ENCODE measurements at places on chromosomes 12 and 14.
A peak's percentile ranks its signal among the peaks of the same experiment; 100 is the strongest.

DNA sequence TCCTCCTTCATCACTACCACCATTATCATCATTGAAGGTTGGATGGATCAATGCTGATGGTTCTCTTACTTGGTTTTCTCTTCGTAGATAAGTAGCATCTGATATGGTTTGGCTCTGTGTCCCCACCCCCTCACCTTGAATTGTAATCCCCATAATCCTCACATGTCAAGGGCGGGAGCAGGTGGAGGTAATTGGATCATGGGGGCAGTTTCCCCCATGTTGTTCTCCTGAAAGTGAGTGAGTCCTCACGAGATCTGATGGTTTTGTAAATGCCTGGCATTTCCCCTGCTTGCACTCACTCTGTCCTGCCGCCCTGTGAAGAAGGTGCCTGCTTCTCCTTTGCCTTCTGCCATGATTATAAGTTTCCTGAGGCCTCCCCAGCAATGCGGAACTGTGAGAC is 172.4 kb upstream of the PWP1 start:
- DNase-seq, result no peak

GRCh38 chr12:60693019-60693626 is 1097.3 kb downstream of the SLC16A7 start:
- DNase-seq, result no peak

GRCh38 chr14:59827401-59827800 is 43.2 kb downstream of the RTN1 start:
- DNase-seq, result no peak

DNA sequence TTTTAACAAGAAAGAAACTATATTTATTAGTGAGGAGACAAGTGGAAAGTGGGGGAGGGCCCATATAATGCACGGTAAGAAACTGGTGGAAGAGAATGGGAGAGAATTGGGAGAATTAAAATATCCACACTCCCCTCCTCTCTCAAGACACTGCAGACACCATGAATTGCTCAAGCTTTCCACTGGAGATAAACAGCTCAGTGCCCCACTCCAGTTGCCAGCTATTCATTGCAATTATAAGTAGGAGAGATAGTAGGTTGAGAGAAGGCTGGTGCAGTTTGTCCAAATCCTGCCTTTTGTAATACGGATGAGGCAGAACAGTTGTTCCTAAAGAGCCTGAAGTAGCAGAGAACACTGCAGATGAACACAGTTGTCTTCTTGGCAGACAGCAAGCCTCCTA is 38.2 kb downstream of the DCAF5 start:
- DNase-seq, result no peak

DNA sequence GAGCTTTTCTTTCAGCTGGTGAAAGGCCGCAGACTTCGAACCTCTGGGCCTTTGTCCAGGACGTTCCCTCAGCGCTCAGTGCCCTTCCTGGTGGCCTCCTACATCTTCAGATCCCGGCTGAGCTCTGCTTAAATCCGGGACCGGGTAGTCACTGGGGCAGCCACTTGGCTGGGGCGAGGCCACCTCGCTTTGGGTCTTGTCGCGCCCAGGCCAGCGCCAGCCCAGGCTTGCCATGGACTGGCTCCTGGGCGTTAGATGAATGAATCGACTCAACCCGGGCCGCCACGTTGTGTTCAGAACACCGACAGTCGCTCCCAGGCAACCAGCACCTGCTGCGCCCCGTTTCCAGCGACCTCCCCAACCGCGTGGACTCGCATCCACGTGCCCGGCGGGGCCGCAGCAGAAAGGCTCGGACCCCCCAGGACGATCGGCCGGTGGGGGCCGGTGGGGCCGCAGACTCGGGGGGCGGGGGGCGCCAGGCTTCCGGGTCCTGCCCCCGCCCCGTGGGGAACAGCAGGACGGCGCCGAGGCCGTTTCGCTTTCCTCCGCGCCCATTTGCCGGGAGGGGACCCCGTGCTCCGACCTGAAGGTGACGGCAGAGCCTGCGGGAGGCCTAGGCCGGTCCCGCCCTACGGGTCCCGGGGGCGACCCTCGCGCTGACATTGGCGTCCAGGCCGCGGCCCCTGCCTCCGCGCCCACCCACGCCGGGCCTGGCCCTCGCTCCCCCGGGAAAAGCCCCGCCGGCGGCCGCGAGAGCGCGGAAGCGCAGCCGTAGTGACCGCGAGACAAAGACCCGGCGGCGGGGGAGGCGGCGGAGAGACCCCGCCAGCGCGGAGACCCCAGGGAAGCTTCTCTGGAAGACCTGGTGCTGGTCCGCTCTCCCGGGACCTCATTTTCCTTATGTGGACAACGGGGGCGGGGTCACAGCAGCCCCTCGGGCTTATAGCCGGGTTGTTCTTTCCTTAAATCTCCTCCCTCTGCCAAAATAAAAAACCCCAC is 37.3 kb upstream of the RCOR1 start:
- DNase-seq, result no peak

GRCh38 chr14:71451501-71451900 is 480.7 kb upstream of the RGS6 start:
- DNase-seq, result no peak

- no peak for DNase-seq
Observed at GRCh38 chr12:99153293-99153692, 494.3 kb upstream of the GARIN6 start.

GRCh38 chr12:124864326-124864752 is 675 bp upstream of the SCARB1 start:
- DNase-seq, result no peak

- no peak for DNase-seq
Observed at GRCh38 chr14:104212206-104213095, 74.1 kb downstream of the KIF26A start.

GRCh38 chr14:56846970-56847930 is 37.0 kb upstream of the OTX2 start:
- no peak for DNase-seq

DNA sequence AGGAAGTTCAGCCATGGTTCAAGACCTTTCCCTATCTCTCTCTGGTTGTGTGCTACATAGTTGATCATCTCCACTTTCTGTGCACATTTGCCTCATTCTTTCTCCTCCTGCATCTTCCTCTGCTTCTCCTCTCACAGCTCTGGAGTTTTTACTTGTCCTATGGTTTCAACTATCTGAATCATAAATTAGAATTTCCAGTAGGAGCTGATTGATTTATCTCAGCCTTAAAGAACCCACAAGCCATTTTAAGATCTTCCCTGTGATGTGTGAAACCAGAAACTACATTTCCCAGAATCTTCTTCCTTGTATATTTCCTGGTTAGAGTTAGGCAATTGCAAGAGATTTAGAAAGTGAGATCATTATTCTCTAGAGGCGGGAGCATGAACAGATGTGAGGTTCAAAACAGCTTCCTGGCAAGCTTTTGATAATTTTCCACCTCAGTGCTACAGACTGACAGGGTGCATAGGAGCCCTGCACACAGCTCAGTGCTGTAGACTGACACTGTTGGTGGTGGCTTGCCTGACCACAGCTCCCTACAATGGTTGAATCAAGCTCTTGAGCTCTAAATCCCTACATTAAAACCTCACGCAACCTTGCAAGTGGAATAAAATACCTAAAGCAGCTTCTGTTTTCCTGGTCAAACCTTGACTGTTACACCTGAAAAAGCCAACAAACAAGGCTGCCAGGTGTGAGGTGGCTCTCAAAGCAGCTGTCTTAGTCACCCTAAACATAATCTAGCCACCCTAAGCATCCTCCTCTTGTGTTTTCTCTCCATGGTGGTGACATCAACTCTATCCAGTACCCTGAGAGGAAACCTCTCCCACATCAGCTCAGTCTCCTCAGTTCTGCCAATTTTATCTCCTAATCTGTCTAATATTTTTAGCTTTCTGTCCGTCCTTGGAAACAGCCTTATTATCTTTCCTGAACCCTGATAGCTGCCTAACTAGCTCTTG is 21.5 kb upstream of the IFNG start:
- peak; percentile 26 for DNase-seq

DNA sequence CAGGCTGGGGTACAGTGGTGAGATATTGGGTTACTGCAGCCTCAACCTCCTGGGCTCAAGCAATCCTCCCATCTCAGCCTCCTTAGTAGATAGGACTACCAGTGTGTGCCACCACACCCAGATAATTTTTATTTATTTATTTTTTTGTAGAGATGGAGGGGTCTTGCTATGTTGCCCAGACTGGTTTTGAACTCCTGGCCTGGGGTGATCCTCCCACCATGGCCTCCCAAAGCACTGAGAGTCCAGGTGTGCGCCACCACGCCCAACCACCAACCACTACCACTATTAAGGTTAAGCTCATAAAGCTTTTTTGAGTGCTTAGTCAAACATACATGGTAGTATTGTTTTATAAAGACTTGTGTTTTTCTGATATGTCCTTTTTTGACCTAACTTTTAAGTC is 3.9 kb downstream of the RIOX1 start:
- no peak for DNase-seq

GRCh38 chr12:32455607-32456071 is 56.3 kb downstream of the FGD4 start:
- peak; percentile 7 for DNase-seq

DNA sequence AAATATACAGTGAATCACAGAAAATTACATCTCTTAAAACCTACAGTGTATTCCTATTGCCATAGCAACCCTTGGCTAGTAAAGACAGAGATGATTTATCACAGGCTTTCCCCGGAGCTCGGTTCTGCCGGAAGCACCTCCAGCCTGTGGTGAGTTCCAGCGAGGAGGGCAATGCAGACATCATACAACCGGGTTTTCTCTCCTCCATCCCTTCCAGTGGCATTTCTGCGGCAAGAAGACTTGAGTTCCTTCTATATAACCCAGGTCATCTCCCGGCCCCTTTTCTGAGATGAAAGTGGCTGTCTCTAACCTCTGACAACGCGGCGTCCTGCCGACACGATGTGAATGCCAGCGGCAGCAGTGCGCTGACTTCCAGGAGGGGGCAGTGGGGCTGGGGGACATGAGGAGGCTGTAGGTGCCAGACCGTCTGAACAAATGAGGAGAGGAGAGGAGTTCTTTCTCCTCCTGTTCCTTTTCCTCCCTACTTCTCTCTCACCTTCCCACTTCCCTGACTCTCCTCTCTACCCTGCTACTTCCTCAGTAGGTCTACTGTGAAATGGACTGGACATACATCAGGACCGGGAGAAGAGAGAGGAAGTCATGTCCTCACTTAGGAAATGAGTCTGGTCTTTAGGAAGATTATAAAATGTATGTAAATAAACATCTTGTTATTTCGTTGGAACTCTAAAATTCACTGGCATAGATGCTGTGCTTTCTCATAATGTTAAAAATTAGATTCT is 68.6 kb upstream of the MAX start:
- DNase-seq, result no peak

DNA sequence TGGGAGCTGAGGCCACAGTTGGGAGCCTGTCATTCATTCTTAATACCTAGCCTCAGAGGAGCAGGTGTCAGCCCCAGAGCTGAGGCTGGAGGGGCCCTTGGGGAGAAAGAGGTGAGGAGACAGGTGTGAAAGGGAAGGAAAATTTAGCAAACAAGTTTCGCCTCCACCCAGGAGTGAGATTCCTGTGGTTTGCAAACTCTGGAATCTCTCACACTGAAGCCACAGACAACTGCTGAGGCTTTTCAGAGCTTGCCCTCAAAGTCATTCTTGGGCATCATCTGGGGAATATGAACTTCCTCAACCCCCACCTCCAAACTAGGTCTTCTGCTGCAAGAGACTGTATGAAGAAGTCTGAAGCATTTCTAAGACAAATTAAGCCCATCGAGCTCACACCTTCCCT is 589.5 kb upstream of the TBX3 start:
- no peak for DNase-seq

DNA sequence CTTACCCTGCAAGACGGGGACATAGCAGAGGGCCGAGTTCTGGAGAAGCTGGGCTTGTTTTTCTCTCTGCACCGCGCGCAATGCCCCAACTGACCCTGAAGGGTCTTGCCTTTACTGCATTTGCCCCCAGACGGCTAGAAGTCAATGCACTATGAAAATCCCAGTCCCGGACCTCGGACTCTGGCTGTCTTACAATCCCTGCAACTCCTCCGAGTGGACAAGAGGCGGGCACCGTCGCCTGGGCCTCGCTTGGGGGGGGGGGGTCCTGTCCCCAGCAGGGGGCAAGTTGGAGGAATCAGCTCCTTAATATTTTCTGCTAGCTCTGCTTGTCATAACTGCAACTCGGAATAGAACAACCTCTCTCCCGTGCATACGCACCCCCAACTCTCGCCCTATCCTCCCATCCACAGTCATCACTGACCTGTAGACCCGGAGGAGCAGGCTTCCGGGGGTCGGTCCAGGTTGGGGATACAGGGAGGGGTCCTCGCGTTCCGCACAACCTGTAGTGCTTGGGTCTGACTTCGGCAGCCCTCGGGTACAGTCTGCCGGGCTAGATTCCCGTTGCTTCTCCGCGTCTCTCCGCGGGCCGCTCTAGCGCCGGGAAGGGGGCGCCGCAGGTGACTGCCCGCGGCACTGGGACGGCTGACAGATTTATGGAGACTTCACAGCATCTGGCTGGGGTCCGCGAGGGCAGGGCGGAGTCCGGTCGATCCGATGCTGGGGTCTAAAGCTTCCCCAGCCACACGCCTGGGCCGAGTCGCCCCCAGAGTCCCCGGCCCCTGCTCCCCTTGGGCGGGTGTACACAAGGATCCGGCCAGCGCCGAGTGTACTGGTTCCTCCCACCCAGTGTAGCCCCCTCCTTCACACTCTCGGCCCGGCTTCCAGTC is 3.3 kb upstream of the PAX9 start:
- no peak for DNase-seq

GRCh38 chr12:43964033-43964432 is 128.2 kb downstream of the TMEM117 start:
- no peak for DNase-seq

DNA sequence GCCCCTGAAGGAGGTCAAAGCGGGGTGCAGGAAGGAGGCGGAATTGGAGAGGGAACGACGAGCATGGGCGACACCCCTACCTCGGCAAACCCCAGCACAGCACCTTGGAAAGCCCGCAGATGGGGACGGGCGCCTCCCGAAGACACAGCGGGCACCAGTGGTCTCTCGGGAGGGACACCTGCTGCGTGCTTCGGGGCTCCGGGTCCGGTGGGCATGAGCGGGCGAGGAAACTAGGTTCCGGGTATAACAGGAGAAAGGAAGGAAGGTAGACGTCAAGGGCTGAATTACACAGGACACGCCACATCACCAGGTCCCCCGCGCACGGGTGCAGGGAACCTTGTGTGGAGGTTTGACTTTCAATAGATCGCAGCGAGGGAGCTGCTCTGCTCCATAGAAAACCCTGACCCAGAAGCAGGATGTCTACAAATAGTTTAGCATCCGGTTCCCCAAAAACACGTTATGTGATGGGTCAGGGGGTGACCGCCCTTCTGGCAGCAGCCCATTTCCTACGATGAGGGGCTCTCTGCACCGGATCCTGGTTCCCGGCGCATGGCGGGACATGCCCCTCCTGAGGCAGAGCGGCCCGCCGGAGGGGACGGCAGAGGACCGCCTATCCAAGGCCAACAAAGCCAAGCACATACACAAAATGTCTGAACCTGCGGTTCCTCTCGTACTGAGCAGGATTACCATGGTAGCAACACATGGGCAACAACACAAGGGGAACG is 196.9 kb downstream of the ALG10 start:
- no peak for DNase-seq

DNA sequence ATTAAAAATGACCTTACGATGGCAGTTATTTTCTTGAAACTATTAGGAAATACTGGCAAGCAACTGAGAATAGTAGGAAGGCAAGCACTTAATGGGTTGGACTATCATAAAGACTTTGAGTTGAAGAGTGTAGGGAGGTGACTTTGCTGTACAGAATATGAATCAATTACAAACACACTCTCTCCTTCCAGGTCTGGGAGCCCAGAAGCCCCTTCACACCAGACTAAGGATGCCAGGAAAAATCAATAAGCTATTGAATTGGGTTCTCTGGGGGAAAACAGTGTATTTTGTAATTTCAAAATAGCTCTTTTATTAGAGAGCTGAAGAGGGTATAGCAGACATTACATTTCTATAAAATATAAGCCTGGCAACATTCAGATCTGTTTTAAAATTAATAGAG is 736.4 kb downstream of the NOVA1 start:
- DNase-seq, result no peak
